Stimulated activated CD8-positive, alpha-beta memory T cell treated with anti-CD3 and anti-CD28 coated beads, Interleukin-2, amount 100 ng/mL, for 48 hours (primary cell): ENCODE measurements at places on chromosomes 16 and 17.

DNA sequence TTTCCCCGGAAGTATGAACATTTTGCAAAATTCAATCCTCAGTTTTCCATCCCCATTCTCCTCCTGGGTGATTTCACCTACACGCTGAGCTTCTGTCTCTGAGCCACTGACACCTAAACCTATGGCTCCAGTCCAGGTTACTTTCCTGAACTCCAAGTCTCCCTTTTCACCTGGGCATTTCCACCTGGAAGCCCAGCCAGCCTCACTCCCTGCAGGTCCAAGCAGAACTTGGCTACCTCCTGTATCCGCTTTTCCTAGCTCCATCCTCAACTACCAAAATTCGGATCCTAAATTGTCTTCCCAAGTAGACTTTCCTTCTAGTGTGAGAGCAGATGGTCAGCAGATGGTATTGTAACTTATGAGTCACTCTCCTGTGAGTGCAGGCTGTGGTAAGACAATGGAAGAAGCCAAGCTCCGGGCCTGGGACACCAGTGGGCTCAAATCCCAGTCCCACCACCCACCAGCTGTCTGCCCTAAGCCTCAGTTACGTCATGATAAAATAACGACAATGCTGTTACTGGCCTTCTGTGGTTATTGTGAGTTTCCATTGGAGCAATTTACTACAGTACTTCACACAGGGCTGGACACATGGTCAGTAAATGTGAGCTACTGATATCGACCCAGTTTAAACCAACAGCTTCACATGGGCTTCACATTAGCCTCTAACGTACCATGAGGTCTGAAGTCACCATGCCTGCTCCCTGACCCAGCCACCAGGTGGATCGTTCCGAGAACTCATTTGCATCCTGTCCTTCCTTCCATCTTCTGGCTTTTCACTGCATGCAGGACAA, 33.3 kb downstream of the PECAM1 start:
- no peak for DNase-seq

GRCh38 chr16:14487579-14487978, 142.5 kb downstream of the PARN start:
- DNase-seq = no peak

- no peak for DNase-seq
These were observed 572 bp downstream of the PSMB6 start for GRCh38 chr17:4796552-4796920.

DNA sequence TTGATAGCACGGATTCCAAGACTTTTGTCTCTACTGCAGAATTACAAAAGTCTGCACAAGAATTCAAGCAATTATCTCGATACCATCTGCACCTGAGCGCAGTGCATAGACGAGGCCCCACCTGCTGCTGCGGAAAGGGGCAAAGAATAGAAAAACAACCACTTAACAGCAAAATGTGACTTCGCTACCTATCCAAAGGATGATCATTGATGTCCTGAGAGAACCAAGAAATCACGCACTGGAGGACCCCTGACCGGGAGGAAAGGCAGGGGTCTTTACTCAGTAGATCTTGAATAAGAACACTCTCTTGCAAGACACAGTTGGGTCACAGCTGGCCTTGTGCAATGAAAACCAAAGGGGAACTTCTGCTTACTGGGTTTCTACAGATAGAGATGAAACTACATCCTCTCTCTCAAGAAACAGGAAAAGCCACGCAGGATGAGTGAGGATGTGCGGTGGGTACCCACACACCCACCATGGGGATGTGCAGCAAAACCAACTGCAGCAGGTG, 147.4 kb upstream of the RPH3AL start:
- DNase-seq = no peak

DNA sequence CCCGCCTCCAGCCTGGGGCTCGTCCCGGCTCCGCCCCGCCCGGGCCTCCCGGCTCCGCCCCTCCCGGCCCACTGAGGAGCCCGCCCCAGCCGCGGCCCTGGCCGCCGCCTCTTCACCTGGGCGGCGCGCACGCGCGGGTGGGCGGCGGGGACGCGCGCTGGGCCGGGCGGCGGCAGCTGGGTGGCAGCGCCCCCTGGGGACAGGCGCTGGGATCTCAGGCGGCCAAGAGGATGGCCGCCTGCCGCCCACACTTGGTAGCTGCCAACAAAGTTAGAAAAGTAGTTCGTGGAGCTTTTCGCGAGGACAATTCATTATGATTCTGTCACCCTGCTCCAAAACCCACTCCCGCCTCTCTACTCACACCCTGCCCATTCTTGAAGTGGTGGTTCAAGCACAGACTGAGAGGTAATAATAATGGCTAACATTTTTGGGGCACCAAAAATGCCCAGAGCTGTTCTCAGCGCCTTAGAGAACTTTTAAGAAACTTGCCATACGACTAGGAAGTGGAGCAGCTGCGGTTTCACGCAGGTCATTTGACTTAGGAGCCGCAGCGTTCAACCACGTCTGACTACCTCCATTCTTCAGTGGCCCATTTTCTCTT, 340 bp upstream of the MYO1D start:
- peak; percentile 83 for DNase-seq

- no peak for DNase-seq
These were observed 1751.4 kb downstream of the TP53TG3F start for GRCh38 chr16:35210681-35211433.

DNA sequence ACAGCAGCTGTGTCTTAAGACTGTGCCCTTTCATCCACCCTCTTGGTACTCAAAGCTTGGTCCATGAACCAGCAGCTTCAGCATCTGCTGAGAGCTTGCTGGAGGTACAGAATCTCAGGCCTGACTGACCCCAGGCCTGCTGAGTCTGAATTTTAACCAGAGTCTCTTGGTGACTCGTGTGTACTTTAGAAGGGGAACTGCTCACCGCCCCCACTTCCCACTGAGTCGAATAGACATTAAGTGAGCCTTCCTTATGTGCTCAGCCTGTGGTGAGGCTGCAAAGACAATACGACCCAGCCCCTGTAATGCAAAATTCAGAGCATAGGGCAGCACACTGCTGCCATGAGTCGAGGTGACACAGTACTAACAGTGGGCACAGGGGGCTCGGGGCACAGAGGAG, 662.8 kb downstream of the WWOX start:
- no peak for DNase-seq

DNA sequence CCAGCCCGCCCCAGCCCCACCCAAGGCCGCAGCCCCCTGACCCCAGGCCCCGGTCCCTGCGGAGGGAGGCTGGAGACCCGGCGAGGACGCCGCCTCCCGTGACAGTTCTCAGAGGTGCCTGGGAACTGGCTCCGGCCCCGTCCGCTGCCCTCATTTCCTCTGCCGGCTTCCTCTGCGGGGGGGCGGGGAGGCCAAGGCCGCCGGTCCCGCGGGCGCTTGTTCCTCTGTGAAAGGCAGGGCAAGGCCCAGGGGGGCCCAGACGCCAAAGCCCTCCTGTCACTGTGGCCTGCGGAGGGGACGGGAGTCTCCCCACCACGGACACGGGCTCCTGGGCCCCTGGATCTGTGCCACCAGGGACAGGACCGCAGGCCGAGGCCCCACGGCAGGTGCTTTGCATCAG, 5.0 kb upstream of the PVALEF start:
- no peak for DNase-seq

DNA sequence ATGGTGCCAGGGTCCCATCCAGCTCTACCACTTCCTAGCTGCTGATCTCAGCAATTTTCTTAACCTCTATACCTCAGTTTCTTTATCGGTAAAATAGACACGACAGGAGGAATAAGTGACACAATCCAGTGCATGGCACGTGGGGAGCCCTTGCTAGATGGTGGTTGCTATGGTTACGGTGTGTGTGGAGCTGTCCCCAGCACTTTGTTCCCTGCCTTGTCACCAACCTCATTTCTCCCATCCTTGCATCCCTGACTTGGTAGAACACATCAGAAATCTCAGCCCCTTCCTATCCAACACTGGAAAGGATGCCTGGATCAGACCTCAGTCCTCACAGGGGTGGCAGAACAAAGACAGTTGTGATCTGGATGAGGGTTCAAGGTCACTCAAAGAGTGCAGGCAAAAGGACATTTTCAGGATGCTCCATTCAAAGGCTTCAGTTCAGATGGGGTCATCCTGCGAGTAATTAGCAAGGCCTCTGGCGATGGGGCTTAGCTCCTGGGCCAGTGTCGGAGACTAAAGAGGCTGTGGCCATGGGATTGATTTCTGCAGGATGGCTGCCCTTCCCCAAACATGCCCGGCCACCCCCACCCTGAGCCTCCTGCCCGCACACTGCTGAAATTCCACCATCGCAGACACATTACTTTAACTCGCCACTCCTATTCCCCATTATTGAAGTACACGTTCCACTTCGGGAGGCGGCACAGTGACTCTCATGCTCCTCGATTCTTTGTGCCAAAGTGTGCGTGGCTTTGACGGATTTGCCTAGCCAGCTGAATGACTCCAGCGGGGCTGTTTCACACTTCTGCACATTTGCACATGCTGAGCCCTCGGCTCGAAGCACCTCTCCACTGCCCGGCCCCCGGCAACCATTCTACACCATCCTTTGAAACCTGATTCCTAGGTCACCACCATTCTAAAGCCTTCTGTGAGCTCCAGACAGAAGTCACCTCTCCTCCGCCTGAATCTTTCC, 40.3 kb downstream of the WNT3 start:
- DNase-seq = no peak

DNA sequence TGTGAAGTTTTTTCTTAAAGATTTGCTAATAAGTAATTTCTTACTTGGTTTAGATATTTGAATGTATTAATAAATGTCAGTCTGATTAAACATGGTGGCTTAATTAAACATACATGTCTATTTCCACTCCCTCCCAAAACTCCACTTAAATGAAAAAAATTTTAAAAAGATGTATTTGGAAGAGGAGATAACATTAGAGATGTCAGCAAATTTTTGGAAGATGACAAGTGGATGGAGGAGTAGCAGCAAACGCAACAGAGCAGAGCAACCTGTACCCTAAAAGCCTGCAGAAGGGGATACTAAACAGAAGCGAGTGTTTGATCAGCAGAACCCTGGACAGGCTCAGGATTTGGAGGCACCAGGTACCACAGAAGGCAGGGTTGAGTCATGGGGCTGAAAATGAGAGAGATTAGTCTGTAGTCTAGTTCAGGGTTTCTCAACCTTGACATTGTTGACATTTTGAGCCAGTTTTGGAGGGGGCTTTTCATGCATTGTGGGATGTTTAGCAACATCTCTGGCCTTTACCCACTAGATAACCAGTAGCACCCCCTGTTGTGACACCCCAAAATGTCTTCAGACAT, 17.8 kb downstream of the LUC7L3 start:
- DNase-seq = no peak

DNA sequence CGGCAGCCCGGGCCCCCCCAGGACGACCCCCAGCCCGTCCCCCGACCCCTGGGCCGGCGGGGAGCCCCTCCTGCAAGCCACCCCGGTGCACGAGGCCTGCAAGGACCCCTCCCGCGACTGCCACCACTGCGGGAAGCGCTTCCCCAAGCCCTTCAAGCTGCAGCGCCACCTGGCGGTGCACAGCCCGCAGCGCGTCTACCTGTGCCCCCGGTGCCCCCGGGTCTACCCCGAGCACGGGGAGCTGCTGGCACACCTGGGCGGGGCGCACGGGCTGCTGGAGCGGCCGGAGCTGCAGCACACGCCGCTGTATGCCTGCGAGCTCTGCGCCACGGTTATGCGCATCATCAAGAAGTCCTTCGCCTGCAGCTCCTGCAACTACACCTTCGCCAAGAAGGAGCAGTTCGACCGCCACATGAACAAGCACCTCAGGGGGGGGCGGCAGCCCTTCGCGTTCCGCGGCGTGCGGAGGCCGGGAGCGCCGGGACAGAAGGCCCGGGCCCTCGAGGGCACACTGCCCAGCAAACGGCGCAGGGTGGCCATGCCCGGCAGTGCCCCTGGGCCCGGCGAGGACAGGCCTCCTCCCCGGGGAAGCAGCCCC, 15.6 kb upstream of the ZFPM1 start:
- DNase-seq = peak; percentile 50

- no peak for DNase-seq
These were observed 49.2 kb upstream of the MYH2 start for GRCh38 chr17:10598621-10599020.

DNA sequence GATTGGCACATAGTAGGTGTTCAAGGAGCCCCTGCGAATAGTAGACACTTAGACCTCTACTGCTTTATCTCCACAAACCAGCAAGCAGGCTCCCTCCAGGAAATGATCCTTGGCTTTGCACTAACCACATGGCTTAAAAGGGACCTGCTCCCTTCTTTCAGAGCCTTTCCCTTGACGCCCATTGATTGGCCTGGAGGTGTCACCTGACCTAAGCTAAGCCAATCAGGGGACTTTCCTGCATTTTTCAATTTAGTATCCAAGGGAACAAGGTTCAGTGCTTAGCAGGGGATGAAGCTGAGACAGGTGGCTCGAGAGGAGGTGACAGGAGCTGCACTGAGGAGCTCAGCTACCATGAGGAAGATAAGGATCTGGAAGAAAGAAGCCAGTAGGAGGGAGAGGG, 52.8 kb downstream of the CLEC19A start:
- no peak for DNase-seq

DNA sequence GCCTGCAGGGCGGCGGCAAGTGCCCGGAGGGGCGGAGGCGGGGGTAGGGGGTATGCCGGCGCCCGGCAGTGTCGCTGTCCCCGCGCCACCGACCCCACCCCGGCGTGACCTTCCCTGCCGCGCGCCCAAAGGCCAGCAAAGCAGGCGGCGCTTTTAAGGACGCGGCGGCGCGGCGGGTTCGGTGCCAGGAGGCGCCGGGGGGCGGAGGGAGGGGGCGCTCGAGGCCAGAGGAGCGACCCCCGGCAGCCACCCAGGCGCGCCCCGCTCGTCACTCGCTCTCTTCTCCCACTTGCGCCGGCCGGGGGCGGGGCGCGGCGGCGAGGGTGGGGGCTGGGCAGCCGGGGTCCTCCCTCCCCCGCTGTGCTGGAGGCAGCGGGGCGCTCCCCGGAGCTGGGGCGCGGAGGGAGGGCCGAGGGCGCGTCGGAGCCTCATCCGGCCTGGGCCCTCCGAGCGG, 8.6 kb upstream of the BAHCC1 start:
- DNase-seq = no peak

- DNase-seq = no peak
These were observed 56.6 kb downstream of the RGS9 start for GRCh38 chr17:65193716-65194293.

GRCh38 chr16:86878236-86879080, 300.1 kb downstream of the FOXL1 start:
- DNase-seq = no peak

DNA sequence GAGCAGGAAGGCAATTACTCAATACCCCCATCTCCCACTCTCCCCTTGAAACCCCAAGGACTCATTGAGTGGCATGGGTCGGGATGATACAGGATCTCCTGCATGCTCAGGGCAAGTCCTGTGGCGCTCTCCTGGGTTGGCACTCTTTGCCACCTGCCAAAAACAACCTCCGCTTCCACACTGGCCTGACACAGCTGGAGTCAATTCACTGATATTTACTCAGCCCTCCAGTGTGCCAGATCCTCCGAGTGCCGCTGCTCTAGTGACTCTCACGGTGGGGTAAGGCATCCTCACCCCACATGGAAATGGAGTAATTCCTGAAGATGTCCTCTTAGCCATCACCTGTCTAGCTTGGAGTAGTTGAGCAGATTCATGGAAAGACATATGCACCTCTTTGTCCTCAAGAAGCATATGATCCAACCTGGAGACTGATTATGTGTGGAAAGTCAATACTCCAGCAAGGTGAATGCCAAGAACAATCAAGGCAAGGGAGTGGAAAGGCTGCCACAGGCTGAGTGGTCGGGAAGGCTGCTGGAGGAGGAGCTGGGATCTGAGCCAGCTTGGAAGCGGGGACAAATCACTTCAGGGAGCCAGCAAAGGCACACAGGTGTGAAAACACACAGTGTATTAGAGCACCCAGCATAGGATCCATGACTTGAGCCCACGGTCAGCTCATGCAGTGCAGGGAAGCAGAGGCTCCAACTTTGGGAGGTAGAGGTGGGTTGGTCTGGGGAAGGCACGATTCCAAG, 12.6 kb upstream of the GOSR2 start:
- DNase-seq = no peak

- DNase-seq = no peak
These were observed 3.3 kb downstream of the HASPIN start for GRCh38 chr17:3727041-3727440.
